ENCODE measurements at places on chromosomes 2 and 18.
A peak's percentile ranks its signal among the peaks of the same experiment; 100 is the strongest.

DNA sequence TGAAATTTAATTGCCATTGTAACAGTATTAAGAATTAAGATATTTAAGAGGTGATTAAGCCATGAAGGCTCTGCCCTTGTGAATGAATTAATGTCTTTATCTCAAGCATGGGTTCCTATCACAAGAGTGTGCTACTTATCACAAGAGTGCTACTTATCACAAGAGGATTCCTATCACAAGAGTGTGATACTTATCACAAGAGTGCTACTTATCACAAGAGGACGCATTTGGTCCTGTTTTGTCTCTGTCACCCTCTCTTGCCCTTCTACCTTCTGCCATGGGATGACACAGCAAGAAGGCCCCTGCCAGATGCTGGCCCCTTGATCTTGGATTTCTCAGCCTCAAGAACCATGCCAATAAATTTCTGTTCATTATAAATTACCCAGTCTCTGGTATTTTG lies 13.2 kb upstream of the COL5A2 start:
- no peak for DNase-seq

GRCh38 chr2:146238254-146238966 lies 1606.4 kb upstream of the ACVR2A start:
- DNase-seq, result no peak

DNA sequence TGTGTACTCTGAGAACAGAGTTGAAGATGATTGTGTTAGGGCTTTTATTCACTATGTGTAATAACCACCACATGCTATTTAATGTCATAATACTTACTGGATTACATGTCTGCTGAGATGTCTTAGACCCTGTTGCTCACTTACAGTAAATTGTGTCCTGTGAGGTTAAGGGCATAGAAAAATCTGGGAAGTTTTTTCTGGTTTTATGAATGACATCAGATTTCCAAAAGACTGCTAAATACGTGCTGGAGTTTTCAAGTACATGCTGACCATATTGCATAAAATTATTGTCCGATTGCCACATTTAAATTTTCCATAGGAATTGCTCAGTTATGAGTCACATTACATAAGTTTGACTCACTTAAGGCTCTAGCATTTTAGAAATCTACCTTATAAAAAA lies 96.7 kb upstream of the COL5A2 start:
- DNase-seq, result peak; percentile 98

DNA sequence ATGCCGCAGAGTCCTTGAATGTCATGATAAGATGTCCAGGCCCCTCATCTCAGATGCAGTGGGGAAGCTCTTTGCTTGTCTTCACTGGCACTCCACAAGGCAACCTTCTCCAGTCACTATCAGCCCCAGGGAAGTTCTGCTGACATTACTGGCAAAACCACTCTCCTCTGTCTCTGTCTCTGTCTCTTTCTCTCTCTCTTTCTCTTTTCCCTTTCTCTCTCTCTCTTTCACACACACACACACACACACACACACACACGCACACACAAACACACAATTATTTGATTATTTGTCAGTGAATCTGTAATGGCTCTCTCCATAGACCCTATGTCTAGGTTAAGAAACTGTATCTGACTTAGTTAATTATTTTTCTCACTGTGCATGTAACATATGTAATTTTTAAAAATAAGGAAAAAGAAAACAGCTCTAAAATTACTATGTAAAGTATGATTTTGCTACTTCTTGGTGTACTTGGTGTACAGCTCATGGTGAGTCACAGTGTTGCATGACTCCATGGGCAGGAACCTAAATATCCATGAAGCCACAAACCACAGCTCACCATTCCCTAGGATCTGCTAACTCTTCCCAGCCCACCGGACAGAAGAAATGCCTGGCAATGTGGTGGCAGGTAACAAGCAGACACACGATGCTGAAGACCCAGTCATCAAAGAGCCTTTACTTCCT lies 594.9 kb upstream of the ID2 start:
- peak; percentile 92 for DNase-seq

GRCh38 chr18:71038196-71038595 lies 749.4 kb downstream of the SOCS6 start:
- no peak for DNase-seq

- peak; percentile 61 for DNase-seq
Observed at GRCh38 chr18:69250305-69251151, 150.2 kb upstream of the DOK6 start.

DNA sequence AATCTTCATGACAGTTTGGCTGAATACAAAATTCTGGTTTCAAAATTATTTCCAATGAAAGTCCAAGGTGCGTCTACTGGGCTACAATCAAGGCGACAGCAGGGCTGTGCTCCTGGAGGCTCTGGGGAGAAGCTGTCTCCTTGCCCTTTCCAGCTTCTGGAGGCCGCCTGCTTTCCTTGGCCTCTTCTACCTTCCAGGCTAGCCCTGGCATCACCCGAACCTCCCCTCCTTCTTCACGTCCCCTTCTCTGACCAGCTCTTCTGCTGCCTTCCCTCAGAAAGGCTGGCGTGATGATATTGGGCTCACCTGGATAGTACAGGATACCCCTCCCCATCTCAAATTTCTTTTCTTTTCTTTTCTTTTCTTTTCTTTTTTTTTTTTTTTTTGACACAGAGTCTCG lies 115.5 kb downstream of the KCNF1 start:
- no peak for DNase-seq

DNA sequence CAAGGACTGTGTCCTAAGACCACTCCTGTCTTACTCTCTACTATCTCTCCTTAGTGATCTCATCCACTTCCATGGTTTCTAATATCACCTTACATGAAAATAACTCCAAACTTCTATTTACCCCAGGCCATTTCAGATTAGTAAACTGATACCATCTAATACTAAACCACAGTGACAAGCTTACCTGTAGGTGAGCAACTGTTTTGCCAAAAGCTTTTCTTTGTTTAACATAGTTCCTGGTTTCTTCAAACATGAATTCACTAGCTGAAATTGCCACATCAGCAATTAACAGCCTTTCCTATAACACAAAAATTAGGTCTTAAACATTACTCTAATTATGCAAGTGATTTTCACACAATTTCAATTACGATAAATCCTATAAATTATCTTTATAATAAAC lies 22.1 kb downstream of the ACADL start:
- no peak for DNase-seq

- no peak for DNase-seq
Observed at GRCh38 chr2:240502430-240503121, 55.2 kb downstream of the ANKMY1 start.

DNA sequence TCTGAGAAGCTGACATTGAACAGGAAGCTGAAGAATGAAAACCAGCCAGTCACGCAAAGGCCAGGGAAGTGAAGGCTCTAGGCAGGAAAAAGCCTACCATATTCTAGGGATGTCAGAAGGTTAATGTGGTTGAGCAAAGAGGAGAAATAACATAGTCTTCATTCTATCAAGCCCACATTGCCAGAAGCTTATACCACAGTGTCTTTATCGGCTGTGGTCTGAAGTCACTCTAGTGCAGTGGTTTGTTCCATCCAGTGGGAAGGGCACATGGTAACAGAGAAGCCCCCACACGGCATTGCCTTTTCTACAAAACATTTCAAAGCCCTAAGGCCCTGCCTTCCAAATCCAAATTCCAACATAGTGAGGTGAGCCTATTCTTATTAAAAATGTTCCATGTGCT lies 311.3 kb downstream of the TNS1 start:
- no peak for DNase-seq

DNA sequence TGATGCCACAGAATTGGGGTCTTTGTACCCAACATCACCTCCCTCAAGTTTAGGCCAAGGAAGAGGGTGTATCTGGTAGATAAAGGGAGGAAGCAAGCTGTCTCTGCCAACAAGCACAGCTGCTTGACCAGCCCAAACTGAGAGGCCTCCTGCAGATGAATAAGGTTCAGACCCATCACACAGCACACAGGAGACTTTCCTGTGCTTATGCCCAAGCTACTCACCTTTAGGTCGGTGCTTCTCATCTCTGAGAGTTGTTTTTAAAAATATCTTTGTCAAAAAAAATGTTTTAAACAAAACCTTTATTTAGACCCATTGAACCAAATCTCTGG lies 24.7 kb upstream of the SP3 start:
- DNase-seq, result no peak

DNA sequence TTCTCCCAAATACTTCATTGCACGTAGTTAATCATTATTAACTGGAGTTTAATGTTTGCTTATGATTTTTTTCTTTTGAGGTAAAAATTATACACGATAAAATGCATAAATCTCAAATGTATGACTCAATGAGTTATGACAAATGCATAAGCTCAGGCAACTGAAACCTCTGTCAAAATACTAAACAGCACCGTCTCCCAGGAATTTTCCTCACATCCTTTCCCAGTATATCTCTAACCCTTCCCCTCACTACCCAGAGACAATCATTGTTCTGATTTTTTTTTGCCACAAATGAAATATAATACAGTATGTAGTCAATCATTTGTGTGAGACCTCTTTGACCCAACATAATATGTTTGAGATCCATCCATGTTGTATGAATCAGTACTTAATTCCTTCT lies 606.5 kb downstream of the CPS1 start:
- no peak for DNase-seq

GRCh38 chr2:110768591-110768990 lies 36.2 kb downstream of the ACOXL start:
- DNase-seq, result no peak

- DNase-seq, result no peak
Observed at GRCh38 chr2:147364597-147364996, 480.2 kb upstream of the ACVR2A start.

- no peak for DNase-seq
Observed at GRCh38 chr2:229124136-229124535, 147.0 kb downstream of the PID1 start.

DNA sequence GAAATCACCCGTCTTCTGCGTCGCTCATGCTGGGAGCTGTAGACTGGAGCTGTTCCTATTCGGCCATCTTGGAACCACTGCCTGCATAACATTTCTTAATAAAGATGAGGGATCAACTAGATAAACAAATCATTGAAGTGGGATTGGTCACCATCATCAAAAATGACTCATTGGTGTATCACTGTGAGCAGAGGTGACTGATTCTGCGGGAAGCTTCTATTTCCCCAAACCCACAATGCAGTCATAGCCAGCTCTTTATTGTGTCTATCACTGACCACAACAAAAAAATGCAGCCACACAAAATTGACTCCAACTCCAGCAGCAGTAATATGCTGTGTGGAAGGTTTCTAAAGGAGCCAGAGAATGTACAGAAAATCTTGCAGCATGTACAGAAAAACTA lies 630.7 kb upstream of the HS6ST1 start:
- no peak for DNase-seq

GRCh38 chr2:10161961-10162441 lies 39.5 kb downstream of the RRM2 start:
- no peak for DNase-seq

GRCh38 chr2:31256611-31257382 lies 22.8 kb downstream of the EHD3 start:
- DNase-seq, result no peak

GRCh38 chr2:26650713-26651469 lies 9.7 kb upstream of the CIB4 start:
- DNase-seq, result no peak

DNA sequence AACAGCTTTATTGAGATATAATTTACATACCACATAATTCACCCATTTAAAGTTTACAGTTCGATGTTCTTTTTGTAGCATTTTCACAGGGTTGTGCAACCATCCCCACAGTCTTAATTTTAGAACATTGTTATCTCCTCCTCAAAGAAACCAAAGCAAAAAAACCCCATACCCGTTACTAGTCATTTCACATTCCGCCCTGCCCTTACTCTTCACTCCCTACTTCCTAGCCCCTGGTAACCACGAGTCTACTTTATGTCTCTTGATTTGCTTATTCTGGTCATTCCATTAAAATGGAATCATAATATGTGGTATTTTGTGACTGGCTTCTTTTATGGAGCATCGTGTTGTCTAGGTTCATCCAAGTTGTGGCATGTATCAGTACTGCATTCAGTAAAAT lies 137.7 kb downstream of the TANC1 start:
- DNase-seq, result peak; percentile 44

- DNase-seq, result no peak
Observed at GRCh38 chr2:214226061-214226460, 184.8 kb upstream of the VWC2L start.

DNA sequence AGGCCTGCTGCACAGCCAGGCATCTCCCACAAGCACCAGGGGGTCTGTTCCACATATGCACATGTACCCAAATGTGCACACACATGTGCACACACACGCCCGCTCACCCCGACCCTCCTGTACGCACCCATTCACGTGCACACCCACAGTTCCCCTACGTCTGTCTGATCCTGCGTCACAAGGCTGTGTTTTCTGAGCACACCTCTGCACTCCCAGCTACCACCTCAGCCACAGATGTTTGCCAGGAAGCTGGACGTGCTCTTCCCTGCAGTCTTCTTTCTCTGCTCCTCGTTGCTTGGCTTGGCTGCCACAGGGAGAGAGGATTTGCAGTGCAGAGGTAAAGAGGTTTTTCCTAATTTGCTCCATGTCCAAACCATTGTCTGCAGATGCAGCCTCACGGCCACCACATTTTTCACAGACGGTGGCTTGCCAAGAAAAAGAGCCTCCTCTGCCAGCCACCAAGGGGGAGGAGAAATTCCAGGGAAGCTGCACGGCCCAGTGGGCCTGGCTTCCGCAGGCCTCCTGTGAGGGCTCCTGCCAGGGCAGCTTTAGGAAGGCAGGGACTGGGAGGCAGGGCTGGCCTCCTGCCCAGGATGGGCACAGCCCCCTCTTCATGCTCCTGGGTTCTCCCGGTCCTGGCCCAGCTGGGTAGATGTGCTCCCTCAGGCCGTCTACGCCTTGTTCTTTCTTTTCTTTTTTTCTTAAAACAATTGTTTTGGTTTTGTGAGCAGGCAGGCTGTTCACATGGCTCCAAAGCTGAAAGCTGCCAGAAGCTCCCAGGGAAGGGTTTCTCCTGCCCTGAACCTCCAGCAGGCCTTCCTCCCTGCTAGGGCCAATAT lies 29.3 kb upstream of the HS6ST1 start:
- peak; percentile 44 for DNase-seq

GRCh38 chr2:179255129-179255528 lies 9.5 kb downstream of the SESTD1 start:
- no peak for DNase-seq

GRCh38 chr18:50862401-50862800 lies 16.5 kb upstream of the ME2 start:
- no peak for DNase-seq

GRCh38 chr2:11773747-11774525 lies 27.5 kb downstream of the LPIN1 start:
- no peak for DNase-seq

- no peak for DNase-seq
Observed at GRCh38 chr2:120323214-120323613, 22.7 kb upstream of the INHBB start.

GRCh38 chr2:122755281-122755780 lies 999.9 kb downstream of the TSN start:
- no peak for DNase-seq

DNA sequence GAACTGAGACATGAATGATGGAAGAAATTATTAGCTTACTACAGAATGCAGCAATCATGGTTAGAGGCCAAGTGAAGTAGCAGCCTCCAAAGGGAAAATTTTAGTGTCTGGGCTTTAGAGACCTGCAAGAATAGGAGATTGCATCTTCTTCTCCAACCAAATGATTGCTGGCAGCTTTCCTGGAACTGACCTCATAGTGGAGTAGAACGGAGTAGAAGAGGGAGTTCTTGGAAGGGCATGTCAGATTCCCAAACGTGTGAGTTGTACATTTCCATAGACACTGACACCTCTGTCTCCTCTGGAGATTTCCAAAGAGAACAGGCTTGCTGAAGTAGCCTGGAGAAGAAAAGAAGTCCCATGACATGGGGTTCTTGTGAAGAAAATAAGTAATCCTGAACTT lies 169.8 kb upstream of the ERBB4 start:
- DNase-seq, result no peak

GRCh38 chr2:62152000-62152399 lies 43.9 kb upstream of the B3GNT2 start:
- no peak for DNase-seq

GRCh38 chr2:239462671-239463506 lies 62.1 kb upstream of the HDAC4 start:
- DNase-seq, result no peak
